ENCODE measurements at places on chromosomes 3 and 15. TPM values are rescaled to one million over a fixed set of nuclear protein-coding genes. Genes with fewer than 3 reads are reported as not detected.

The SLC22A14 gene
- not detected for total RNA-seq

The RTP1 gene
- not detected for total RNA-seq

The SCAANT1 gene
- not detected for total RNA-seq

The PLA2G4E gene
- not detected for total RNA-seq

The TM6SF1 gene
- total RNA-seq = 3.4 TPM

The TLR9 gene
- total RNA-seq = not detected

The CAMKV gene
- total RNA-seq = not detected

The DUOXA2 gene
- not detected for total RNA-seq

The CLEC3B gene
- total RNA-seq = 7.2 TPM

The STRC gene
- total RNA-seq = not detected

The PRTG gene
- 2.5 TPM for total RNA-seq

The ELL3 gene
- total RNA-seq = 20.0 TPM

The GOLGA6D gene
- total RNA-seq = not detected

The ATG7 gene
- total RNA-seq = 56.5 TPM

The CADPS gene
- total RNA-seq = under 0.01 TPM

The GOLGA8T gene
- total RNA-seq = not detected

The ARRDC4 gene
- 13.3 TPM for total RNA-seq

The GPR149 gene
- not detected for total RNA-seq

The PPP4R2 gene
- 25.4 TPM for total RNA-seq

The C3orf52 gene
- total RNA-seq = 2.1 TPM

The FBLN2 gene
- total RNA-seq = 16.1 TPM

The KBTBD12 gene
- not detected for total RNA-seq

The RGMA gene
- under 0.01 TPM for total RNA-seq

The TRH gene
- total RNA-seq = 0.18 TPM

The CERS3 gene
- total RNA-seq = not detected

The C3orf33 gene
- 2.3 TPM for total RNA-seq

The LRTM1 gene
- not detected for total RNA-seq

The NSMCE3 gene
- total RNA-seq = 11.2 TPM

The SI gene
- total RNA-seq = not detected

The STIMATE gene
- total RNA-seq = 13.6 TPM

The GABRR3 gene
- total RNA-seq = not detected

The GOLGA6L22 gene
- total RNA-seq = not detected

The IL16 gene
- under 0.01 TPM for total RNA-seq

The NAA50 gene
- total RNA-seq = 130 TPM

The ZNF774 gene
- total RNA-seq = 0.18 TPM

The MAP1A gene
- 30.6 TPM for total RNA-seq

The CACNA2D2 gene
- total RNA-seq = not detected

The SNAP23 gene
- 58.0 TPM for total RNA-seq

All from myometrial cell (primary cell).